ENCODE measurements at places on chromosomes 3 and 15. TPM values are rescaled to one million over a fixed set of nuclear protein-coding genes. Genes with fewer than 3 reads are reported as not detected.

The PRR20G gene
- total RNA-seq = not detected

DNA sequence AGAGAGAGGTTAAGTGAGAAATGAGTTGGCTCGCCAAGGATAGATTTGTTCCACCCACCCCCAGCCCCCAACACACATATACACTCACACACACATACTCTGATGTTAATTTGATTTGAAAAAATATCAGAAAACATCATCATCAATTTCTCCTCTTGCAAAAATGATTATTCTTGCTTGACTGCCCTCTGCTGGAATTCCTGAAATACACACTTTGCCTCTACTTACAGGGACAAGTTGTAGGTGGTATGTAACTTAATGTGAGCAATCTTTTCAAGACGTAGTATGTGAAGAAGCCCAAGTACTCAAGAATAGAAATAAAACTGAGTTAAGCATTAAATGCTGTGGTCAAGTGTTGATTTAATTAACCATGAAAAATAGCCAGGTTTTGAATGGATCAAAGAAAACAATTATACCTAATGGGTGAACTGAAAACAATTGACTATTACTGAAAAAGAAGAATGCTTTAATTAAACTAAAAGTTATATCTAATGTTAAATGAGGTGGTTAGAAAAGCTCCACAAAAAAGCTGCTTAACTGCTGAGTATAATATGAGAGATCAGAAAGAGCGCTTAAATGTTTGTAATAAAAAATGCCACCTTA lies 46.6 kb upstream of the MDFIC2 start:
- DNase-seq = no peak

GRCh38 chr15:93467337-93467736 lies 378.3 kb upstream of the RGMA start:
- DNase-seq = no peak

GRCh38 chr3:7328339-7328738 lies 467.4 kb downstream of the GRM7 start:
- DNase-seq = no peak

The GASK1A gene
- not detected for total RNA-seq

DNA sequence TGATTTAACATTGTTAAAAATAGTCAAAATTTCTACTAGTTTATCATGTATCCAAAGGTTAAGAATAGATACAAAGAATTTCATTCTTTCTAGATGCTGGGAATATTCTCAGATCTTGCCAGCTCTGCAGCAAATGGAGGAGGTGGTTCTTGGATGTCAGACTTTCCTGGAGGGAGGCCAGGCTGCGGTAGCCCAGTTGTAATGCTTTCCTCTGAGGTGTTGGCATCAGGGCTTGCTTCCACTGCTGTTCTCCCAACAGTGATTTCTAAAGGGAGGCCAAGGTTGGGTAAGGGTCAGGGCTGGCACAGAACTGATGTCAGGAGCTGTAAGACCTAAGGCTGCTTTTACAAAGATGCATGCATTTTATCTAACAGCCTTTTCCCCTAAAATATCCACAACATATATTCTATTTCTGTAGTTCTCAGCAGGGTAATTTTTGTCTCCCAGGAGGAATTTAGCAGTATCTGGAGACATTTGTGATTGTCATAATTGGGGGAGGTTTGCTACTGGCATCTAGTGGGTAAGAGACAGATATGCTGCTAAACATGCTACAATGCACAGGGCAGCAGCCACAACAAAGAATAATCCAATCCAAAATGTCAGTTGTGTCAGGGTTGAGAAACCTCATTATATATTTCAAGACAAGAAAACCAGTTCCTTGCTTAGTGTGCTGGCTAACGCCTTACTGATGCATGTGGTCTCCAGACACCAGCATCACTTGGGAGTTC lies 42.0 kb upstream of the SPTSSB start:
- no peak for DNase-seq

GRCh38 chr3:43638594-43639447 lies 17.0 kb upstream of the ANO10 start:
- DNase-seq = peak; percentile 39

- no peak for DNase-seq
Observed at GRCh38 chr15:25527118-25527517, 88.3 kb upstream of the UBE3A start.

- DNase-seq = no peak
Observed at GRCh38 chr3:157913741-157914150, 192.5 kb downstream of the SHOX2 start.

The RHOV gene
- 0.72 TPM for total RNA-seq

DNA sequence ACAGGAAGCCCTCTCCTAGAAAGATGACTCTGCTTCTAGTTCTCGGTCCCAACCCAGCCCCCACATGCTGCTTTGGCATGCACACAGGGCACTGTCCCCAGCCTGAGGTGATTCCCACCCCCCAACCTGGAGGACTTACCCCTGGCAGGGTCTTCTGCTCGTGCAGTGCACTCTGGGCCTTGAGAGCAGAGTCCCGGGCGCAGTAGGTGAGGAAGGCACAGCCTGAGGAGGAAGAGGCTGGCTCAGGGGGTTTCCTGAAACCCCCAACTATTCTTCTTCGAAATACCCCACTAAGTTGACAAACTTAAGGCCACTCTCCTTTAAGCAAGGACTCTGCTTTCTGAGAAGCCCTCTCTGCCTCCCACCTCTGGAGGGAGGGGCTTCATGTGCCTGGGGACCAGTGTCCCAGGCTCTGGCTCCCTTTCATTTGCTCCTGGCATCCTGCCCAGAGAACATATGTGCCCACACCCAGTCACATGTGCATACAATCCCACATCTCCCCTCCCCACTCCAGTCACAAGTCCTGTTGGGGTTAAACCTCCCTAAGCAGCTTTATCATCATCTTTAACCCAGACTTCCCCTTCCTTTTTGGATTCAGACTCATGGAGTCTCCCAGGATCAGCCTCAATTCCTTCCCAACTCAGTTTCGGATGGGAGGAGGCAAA lies 4.1 kb downstream of the CELF6 start:
- no peak for DNase-seq

The GP5 gene
- total RNA-seq = 0.58 TPM

The COL8A1 gene
- 0.07 TPM for total RNA-seq

The TRPM1 gene
- not detected for total RNA-seq

GRCh38 chr3:55923626-55924025 lies 436.5 kb upstream of the WNT5A start:
- DNase-seq = no peak

DNA sequence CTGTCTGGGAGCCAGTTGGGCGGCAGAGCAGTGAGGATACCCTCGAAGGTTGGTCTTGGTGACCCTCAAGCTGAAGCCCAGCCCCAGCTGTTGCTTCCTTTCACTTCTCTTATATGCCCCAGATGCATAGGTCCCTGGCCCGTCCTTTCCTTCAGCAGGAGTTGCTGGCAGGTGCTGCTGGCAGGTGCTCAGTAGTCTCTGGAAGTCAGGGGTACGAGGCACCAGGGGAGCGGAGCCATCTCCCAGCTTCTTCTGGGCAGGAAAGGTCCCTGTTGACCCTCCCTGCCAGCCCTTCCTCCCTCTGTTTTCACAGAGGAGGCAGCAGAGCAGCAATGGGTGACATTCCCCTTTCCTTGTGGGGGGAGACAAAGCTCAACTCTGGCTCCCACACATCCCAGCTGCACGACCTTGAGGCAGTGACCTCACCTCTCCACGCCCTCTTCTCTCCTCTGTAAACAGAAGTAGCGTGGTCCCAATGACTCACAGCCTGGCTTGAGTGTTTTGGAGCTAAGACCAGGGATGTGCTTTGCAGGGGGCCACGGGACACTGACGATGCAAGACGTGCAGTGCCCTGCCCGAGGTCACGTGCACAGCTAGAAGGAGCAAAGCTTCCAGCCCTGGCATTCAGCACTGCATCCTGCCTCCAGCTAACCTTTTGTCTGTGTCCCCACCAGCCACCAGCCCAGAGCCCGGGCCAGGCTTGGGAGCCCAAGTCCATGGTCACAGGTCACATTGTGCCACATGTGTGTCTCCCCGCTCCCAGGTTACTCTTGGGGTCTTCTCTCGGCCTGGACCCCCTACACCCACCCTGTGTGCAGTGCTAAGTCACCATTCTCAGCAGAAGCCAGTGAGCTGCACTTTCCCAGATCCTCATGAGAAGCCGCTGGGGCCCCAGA lies 49.7 kb downstream of the SLC6A6 start:
- no peak for DNase-seq

DNA sequence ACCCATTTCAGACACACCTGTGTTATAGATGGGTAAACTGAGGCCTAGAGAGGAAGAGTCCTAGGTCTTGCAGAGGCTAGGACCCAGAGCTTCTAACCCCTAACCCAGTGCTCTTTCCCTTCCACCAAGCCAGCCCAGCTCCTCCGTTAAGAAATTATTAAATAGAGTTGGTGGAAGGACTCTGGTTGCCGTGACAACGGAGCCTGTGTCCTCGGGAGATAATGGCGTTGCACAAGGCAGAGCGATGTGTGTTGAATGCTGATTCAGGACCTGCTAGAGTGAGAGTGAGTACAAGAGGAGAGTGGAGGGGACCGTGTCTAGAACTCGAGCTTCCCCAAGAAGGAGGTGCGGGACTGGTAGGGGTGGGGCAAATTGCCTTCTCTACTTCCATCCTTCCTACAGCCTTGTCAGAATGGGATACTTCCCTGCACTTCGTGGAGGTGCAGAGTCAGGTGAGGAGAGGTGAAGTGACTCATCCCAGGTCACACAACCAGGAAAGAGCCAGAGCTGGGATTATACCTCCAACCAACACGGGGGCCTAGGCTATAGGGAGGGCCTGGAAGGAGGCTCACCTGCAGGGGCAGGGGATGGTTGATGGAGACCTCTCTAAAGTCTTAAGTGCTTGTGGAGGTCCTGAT lies 8.6 kb downstream of the SLC6A1 start:
- no peak for DNase-seq

DNA sequence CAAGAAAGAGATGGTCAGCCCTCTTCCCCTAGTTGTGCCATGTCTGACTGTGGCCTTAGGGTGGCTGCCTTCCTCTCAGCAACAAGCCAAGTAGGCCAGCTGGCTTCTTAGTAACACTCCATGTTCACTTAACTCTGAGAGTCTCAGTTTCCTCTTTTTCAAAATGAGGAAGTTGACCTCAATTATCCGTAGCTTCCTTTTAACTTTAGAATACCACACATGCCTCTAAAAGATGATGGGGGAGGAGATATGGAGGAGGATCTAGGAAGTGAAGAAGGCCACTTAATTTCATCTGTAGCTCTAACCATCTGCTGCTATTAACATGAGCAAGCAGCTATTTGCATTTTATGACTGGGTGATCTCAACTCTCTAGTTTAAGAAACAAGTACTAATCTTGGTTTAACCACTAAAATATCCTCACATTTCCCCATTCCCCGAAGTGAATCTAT lies 32.9 kb downstream of the CD200R1L start:
- DNase-seq = no peak

Data from activated naive CD4-positive, alpha-beta T cell treated with anti-CD3 and anti-CD28 coated beads, Interleukin-2, amount 50 U/mL, for 72 hours (primary cell).